IPS DF 6.9 (cell line): ENCODE measurements at places on chromosomes 5 and 9.

DNA sequence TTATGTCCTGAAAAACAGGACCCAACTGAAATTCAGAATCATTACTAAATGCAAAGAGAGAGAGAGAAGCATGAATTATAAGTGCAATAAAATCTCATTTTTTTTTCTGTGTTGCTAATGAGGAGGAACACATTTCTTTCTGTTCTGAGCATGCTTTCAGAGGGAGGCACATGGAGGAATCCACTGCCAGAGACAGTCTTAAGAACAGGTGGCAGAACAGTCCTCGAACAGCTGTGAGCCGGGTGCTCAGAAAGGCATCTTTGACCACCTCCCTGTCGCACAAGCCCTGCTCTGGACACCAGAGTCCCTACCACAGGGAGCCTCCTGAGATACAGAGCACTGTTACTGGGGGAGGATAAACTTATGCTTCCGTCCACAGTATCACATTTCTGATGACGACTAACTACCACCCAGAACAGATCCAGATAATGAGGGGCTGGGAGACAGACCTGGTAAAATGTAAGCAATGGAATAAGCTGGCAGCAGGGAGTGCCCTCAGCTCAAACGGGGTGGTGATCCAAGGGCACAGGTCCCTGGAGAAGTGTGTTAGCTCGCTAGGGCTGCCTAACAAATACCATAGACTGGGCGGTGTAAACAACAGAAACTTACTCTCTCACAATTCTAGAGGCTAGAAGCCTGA, 134.0 kb downstream of the SLC1A3 start:
- no peak for DNase-seq

DNA sequence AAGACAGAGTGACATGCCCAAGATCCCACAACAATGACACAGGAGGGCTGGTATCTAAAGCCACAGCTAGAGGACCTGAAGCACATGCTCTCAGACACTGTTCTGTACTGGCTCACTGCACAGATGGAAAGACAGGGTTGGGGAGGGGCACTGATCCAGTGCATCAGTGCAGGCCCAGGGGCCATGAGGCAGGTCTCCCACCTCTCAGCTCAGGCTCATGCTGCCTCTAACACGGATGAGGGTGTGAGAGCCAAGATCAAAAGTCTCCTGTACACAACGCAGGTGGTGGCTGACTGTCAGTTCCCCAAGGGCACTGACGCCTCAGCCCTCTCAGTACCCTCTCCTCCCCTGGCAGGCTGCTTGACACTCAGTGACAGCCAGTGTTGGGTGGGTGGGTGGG, 10.9 kb downstream of the RAPGEF1 start:
- DNase-seq: no peak

GRCh38 chr5:142782976-142783530, 12.9 kb downstream of the ARHGAP26 start:
- no peak for DNase-seq

DNA sequence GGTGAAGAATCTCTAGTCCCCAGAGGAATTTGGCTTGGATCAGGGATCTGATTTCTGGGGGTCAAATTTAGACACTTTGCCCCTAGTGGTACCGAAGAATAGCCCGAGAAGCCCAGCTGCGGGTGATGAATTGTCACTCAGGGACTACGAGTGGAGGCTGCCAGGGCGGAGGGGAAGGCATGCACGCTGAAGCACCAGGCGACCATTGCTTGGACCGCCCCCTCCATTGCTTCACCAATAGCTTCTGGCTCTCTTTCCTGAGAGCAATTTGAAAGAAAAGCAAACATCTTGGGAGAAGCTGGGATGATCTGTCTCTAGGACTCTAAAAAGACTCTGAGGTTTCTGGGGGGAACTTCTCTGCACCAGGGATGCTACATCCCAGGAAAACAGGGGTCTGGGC, 137.6 kb downstream of the CRB2 start:
- DNase-seq: no peak

GRCh38 chr5:172339264-172340180, 56.0 kb upstream of the UBTD2 start:
- no peak for DNase-seq

GRCh38 chr5:14574891-14575508, 6.6 kb upstream of the OTULINL start:
- no peak for DNase-seq

DNA sequence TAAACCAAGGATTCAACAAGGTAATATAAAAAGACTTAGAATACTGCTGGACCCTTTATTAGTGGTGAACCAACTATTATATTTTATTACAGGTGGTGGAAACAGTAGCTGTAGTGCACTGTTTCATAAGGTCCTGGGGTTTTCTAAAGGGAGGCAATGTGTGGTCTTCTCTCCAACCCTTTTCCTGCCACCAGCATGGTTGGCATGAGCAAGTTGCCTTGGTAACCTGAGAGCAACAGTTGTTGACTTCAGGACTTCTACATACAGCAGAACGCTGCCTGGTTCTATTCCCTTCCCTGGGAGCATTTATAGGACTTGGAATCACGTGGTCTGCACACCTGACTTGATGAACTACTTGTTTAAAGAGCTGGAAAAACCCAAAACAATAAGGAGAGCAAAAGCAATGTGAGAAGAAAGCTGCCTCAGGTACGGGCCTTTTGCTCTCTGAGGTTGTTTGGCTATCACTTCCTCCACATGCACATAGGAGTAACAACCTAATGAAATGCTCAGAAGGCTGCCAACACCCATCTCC, 81.1 kb upstream of the RAI14 start:
- DNase-seq: no peak

DNA sequence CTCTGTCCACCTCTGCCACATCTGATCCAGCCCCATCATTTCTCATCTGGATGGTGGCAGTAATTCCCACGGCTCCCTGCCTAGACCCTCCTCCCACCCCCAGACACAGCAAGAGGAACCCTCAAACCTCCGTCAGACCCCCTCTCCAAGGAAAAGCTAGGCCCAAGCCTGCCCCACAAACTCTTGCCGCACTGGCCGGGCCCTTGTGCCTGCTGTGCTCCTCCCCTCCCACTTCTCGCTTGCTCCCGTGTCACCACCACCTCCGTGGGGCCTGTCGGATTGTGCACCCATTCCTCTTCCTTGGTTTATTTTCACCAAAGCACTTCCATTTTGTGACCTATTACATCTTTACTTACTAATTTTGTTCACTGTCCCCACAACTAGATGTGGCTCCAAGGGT, 14.2 kb downstream of the BARX1 start:
- DNase-seq: no peak

- DNase-seq: no peak
These were observed 1819.8 kb downstream of the MAT2B start for GRCh38 chr5:165325221-165325620.

DNA sequence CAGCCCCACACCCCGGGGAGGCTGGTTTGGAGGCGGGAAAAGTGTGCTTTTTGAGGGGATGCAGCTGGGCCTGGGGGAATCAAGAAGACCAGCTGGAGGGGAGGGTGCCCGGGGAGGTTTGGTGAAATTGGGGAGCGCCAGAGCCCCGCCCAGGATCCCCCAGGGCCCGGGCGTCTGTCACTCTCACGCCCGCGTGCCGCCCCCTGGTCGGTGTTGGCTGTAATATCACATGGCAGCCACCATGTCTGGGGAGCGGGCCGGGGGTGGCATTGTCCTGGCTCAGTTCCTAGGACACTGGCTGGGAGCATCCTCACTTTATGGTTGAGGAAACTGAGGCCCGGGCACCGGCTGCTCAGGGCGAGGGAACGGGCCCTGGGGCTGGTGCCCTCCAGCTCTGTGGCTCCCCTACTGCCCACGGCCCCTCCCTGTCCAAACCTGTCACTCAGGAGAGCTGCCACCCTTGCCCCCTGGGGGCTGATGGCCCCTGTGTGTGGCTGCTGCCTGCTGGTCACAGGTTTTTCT, 27.5 kb downstream of the ASS1 start:
- no peak for DNase-seq

DNA sequence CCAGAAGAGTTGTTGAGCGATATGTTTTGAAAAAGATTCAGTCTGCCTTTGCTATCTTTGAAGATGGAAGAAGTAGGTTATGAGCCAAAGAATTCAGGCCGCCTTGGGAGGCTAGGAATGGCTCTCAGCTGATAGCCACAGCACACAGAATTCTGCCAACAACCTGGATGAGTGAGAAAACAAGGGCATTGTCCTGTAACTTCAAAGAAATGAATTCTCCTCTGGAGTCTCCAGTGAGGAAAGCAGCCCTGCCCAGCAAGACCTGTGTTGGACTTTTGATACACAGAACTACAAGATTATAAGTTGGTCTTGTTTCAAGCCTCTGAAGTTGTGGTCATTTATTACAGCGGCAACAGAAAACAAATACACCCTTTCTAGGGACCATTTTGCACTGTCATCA, 509.9 kb upstream of the ZNF608 start:
- no peak for DNase-seq

- DNase-seq: no peak
These were observed 101.8 kb upstream of the TAF11L2 start for GRCh38 chr5:17396247-17396646.

- DNase-seq: no peak
These were observed 719 bp downstream of the MIGA2 start for GRCh38 chr9:129036923-129037766.

- DNase-seq: no peak
These were observed 214.4 kb upstream of the PAPPA start for GRCh38 chr9:115939065-115939765.

GRCh38 chr9:24738421-24738961, 192.8 kb upstream of the IZUMO3 start:
- DNase-seq: no peak

- DNase-seq: no peak
These were observed 16.1 kb upstream of the CMBL start for GRCh38 chr5:10323588-10324488.
